Omental fat pad (tissue), 4 donors: ENCODE measurements at places on chromosomes 5 and 9. TPM values are rescaled to one million over a fixed set of nuclear protein-coding genes. Genes with fewer than 3 reads are reported as not detected.

The CTNND2 gene
- total RNA-seq: 1.3 TPM

DNA sequence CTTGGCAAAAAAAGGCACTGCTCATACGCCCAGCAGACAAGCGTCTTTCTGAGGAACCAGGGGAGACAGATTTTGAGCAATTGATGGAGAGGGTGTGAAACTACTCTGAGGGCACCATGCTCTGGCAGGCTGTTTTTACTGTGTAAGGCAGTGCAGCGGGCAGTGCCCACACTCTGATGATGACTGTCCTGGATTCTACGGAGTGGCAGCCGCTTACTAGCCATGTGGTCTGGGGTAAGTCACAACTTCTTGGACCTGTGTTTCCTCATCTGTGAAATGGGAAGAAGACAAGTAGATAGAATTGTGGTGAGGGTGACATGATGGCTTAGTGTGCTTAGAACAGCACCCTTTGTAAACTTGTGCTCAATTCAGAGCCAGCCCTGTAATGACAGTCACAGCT lies 38.8 kb downstream of the FABP6 start:
- no peak for DNase-seq

DNA sequence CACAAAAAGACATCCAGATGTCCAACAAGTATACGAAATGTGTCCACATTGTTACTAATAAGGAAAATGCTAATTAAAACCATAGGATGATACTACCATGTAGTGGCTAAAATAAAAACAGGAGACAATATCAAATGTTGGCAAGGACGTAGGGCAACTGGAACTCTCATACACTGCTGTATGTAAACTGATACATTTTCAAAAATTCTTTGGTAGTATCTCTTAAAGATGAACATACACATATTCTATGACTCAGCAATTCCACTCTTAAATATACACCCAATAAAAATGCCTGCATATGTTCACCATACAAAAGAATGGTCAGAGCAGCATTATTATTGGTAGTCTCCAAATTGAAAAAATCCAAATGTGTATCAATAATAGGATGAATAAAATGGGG lies 2.9 kb upstream of the CCDC180 start:
- no peak for DNase-seq

GRCh38 chr5:108617467-108618435 lies 129.9 kb upstream of the FER start:
- DNase-seq: no peak

GRCh38 chr5:6080930-6081726 lies 297.2 kb downstream of the MED10 start:
- DNase-seq: no peak

GRCh38 chr9:127846443-127847177 lies 7.8 kb downstream of the ENG start:
- no peak for DNase-seq

The FOXD4 gene
- 0.47 TPM for total RNA-seq

- no peak for DNase-seq
Observed at GRCh38 chr9:132024589-132024988, 55.1 kb downstream of the MED27 start.

DNA sequence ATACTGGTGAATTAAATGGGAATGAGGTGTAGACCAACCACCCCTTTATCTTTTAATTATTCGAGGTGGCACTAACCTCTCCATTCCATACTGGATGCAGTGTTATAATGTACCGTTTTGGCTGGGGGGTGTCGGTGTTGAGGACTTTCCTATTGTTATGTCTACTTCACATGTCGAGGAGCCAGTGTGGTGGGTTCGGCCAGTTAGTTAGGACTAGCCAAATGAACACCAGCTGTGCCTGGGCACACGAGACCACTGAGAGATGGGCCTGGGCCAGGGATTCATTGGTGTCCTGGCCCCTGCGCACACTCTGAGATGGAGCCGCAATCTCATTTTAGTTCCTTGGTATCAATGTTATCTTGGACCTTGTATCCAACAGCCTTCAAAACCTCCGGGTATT lies 186.2 kb downstream of the CACNA1B start:
- no peak for DNase-seq

The KLF4 gene
- 175 TPM for total RNA-seq

DNA sequence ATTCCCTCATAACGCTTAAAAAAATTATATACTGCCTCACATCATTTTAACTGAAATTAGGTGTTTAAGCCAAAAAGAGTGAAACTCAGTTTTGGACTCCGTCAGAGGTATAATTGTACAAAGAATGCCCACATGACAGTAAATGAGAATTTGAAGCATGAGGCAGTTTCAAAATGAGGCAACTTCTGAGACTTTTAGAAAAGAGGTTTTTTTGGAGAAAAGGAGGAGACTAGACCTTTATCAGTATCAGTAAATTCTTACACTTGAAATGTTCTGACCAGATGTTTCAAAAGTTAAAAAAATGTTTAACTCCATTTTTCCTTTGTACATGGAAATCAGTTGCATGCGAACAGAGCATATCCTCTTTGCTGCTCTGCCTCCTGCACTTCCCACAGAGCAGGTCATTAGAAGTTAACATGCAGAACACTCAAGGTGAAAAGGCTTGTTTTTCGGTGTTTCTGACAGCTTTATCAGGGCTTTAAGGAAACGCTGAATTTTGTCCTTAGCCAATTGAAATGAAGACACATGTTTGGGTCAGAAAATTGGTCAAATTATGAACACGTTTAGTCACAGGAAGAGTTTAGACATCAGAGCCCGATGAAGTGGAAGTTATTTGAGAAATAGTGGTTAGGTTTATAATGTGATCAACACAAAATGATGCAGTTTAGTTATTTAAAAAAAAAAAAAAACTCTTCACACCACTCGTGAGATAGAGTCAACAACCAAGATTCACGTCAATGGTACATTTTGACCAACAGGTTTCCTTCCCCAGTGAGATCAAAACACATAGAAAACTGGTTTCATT lies 59.5 kb downstream of the PIK3R1 start:
- DNase-seq: no peak

- no peak for DNase-seq
Observed at GRCh38 chr5:169192536-169192935, 108.4 kb downstream of the SLIT3 start.

GRCh38 chr5:160567031-160567705 lies 145.5 kb downstream of the PTTG1 start:
- no peak for DNase-seq

DNA sequence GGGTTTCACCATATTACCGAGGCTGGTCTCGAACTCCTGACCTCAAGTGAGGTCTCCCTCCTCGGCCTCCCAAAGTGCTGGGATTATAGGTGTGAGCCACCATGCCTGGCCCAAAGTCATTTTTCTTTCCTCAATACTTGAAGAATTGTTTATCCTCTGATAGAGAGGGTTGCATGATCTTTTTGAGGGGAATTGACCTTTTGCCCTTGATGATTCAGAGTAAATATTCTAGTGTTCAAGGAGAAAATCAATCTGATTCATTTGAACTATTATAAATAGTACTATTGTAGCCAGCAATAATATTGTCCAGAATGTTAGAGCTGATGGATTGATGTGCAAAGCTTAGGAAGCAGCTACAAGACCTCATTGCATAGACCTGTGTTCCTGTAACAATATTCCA lies 47.1 kb downstream of the UGCG start:
- no peak for DNase-seq

The JAK2 gene
- 29.1 TPM for total RNA-seq

- DNase-seq: no peak
Observed at GRCh38 chr9:25681266-25681665, 3.0 kb upstream of the TUSC1 start.

- DNase-seq: no peak
Observed at GRCh38 chr5:65816729-65817128, 94.7 kb downstream of the NLN start.

The MYMK gene
- not detected for total RNA-seq

- no peak for DNase-seq
Observed at GRCh38 chr5:109574985-109575384, 114.7 kb upstream of the MAN2A1 start.

DNA sequence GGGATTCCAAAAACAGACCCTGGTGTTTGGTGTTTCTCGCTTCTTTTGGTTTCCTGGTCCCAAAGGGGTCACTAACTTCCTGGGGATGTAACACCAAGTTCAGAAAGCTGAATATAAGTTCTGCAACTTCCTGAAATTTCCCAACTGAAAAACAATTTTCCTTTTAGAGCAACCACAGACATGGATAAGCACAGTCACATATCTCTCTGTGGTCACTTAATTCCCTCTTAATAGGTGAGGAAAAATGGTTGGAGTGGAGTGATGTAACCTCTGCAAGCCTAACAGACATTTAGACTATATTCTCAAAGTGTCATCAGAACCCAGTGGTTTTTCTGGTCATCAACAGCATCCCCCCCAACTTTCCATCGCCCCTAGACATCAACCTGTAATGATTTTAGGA lies 135.3 kb downstream of the PRELID2 start:
- no peak for DNase-seq

DNA sequence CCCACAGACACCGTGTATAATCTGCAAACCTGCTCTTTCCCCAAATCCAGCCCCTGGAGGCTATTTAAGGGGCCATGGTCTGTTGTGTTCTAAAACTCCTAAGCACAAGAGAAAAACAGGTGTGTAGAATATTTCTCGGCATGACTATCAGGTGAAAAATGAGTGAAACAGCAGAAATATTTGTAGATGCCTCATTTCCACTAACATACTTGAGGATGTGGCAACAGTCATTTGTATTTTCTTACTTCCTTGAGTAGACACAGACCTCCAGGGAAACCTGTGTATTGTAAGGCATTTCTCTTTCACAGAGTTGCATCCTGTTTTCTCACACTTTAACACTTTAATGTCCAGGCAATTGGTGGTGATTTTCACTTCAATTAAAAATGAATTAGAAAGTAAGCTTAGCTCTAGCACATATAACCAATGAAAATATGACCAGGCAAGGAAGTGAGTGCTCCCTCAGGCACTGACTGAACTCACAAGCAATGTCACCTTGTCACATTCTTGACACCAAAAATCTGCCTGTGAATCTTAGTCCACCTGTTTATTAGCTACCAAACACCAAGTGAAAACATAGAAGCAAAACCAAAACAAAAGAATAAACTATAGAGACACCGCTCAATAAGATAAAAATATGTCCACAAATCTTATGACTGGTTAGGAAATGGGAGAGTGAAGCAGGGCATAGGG lies 64.4 kb downstream of the DIRAS2 start:
- DNase-seq: no peak

DNA sequence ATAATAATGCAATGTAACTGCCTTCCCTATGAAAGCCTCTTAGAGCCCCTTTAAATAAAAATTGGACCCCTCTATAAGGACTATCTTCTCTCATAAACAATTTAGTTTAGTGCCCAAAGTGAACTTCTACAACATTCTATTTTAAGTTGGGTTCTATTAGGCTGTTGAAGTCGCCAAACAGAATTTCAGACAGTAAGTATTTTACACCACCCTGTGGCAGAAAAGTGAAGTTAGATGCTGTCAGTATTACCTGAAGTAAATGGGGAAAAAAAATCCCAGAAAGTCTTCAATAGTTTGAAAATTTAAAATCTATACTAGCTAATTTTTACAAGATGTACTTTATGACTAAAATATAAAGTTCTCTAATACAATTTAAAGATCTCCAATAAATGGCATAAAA lies 29.5 kb downstream of the CAAP1 start:
- no peak for DNase-seq

The ENTREP1 gene
- total RNA-seq: 2.4 TPM

DNA sequence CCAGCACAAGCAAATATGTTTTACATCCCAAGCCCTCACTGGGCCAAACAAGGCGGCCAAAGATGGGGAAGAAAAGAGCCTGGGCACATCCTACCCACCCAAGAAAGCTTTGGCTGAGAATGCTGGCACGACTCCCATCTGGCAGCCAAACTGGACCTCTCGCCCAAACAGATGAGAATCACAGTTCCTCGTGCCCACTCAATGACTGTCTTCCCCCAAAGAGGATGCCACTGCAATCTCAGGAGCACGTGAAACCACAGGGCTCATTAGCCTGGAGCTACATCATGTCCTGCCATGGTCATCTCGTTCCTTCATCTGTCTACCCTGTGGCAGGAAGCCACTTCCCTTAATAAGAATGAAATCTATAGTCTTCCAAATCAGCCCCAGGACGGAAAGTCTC lies 536.8 kb downstream of the BNC2 start:
- no peak for DNase-seq

The ARL14EPL gene
- not detected for total RNA-seq

The EGFL7 gene
- total RNA-seq: 134 TPM

The SPRY4 gene
- 50.9 TPM for total RNA-seq

DNA sequence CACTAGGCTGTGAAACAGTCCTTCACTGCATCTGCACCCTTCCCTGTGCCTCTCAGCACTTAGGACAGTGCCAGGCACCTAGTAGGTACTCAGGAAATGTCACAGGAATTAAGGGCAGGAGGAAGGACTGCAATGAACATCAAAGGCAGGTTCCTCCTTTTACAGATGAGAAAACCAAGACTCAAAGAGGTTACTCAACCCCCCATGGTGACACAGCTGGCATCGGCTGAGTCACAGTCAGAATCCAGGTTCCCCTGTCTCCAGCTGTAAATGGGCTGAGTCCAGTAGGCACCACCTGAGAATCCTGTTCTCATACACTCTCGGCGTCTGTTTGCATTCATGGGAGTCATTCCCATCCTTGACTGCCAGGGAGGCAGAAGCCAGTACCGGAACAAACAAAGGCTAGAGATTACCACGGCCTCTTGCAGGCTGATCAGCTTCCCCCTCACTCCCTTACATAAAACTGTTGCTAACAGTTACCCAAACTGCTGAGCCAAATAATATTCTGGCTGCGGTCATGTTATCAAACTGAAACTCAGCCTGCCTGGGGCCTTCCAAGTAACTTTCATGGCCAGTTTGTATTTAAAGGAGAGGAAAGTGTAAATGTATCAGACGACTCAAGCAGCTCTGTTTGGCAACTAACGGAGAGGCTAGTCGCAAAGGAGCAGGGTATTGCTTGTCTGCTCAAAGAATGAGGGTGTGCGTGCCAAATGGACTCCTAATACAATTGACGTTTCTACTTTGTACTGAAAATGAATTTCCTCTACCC lies 201.7 kb downstream of the PAPPA start:
- no peak for DNase-seq

The SMIM32 gene
- total RNA-seq: not detected

GRCh38 chr9:92807757-92808725 lies 43.4 kb upstream of the BICD2 start:
- no peak for DNase-seq

DNA sequence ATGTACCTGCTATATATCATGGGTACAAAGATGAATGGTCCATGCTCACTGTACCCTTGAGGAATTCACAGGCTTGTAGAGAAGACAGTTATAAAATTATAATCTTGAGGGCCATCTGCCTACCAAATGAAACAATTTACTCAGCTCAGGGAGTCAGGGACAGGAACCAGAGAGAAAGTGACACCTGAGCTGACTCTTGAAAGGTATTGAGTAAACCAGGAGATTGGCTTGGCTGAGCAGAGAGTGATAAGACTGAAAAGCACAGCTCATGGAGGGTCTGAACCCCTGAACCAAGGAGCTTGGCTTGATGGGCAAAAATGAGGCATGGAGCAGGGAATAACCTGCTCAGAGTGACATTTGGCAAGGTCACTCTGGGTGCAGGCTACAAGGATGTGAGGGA lies 147.3 kb downstream of the FAM114A2 start:
- DNase-seq: no peak

The MARCOL gene
- not detected for total RNA-seq

GRCh38 chr5:81728301-81728700 lies 22.6 kb downstream of the SSBP2 start:
- no peak for DNase-seq

GRCh38 chr5:57862942-57863341 lies 380.3 kb upstream of the ACTBL2 start:
- DNase-seq: no peak

GRCh38 chr9:32502464-32502863 lies 23.5 kb downstream of the RIGI start:
- no peak for DNase-seq
